Right lobe of liver (tissue), 6 donors: ENCODE measurements at places on chromosomes 13 and 19.

DNA sequence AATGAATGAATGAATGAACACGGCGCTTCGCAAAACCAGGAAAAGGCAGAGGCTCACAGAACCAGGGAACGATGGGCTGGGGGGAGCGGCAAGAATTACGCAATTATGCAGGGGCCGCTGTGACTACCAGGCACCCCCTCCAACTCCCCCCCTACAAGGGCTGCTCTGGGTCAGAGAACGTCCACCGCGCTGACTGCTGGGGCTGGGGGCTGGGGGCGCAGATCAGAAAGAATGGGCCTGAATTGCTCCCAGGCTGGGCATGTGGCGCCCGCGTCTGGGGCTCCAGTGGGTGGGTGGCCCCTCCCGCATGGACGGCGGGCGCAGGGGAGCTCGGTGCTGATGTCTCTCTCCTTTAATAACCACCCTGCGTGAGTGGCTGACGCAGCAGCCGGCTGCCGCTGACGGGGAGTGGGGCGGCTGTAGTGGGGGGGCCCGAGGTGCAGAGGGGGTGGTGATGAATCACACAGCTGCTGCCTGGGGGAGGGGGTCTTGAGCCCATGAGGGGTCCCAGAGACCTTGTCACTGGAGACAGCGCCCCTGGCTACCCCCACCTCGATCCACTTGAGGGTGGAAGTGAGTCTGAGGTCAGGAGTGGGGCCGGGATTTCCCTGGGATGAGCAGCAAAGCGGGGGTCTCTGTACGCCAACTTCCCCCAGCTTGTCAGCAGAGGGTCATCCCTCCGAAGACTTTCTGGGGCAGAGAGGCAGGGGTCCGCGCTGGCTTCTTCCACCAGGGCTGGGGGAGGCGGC, 1.5 kb upstream of the CIRBP start:
- no peak for DNase-seq
- no peak overlapping the region for H3K4me3 ChIP-seq
- H3K27me3 ChIP-seq: no peaks in the 10 kb centered on the region
- H3K36me3 ChIP-seq: peaks cover 3% of the 10 kb centered on the region

- H3K4me3 ChIP-seq: no peak overlapping the region
- H3K27ac ChIP-seq: no peak overlapping the region
- no peaks in the 10 kb centered on the region for H3K4me1 ChIP-seq
- no peaks in the 10 kb centered on the region for H3K27me3 ChIP-seq
- DNase-seq: no peak
Measured at GRCh38 chr13:105412171-105412570, 1123.3 kb downstream of the EFNB2 start.

DNA sequence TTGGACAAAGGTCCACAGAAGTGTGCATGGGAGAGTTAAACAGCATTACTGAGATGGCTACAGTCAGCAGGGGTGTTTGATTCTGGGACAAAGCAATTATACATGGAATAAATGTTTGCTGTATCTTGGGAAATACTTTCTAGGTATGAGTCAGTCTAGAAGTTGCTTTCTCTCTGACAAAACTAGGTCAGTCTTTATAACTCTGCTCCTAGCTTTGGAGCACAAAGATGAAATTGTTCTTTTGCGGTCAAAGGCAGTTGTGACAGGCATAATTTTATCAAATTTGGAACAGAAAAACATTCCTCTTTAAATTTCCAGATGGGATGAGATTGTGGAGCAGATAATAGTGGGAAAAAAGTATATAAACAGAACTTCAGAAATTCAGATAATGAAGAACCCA, 1045.4 kb upstream of the MIR17HG start:
- DNase-seq: no peak
- H3K27me3 ChIP-seq: no peaks in the 10 kb centered on the region
- H3K27ac ChIP-seq: no peak overlapping the region
- H3K36me3 ChIP-seq: no peaks in the 10 kb centered on the region

DNA sequence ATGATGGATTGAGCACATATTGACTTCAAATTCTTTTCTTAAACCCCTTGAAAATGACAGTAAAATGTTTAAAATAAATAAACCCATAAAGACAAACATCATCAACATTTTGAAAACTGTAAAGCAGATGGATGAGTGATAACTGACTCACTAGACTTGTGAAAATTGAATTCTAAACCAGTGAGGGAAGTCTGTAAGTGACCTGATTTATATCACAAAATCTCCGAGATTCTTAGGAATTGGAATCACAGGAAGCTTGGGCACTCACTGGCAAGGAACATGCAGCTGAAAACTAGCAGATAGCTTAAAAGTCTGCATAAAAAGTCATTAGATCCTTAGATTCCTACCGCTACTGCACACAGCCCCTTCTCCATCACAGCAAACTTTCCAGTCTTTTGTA, 51.3 kb upstream of the TSC22D1 start:
- H3K4me3 ChIP-seq: no peak overlapping the region
- no peaks in the 10 kb centered on the region for H3K4me1 ChIP-seq
- H3K36me3 ChIP-seq: no peaks in the 10 kb centered on the region
- no peaks in the 10 kb centered on the region for H3K27me3 ChIP-seq

DNA sequence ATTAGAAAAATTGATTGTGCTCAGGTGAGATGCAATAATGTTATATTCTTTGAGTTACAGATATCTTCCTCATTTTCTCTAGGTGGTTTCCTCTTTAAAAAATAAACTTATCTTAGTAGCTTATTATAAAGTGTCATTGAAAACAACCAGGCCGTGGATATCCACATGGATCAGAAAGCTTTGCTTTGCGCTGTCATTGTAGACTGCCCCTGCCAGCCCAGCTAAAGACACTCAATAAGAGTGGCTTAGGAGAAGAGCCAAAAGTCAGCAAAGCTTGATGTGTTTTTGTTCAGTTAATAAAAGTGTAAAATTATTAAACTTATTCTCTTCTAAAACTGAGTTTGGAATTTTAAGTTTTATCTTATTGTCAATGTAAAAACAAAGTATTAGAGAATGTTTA, 34.4 kb downstream of the TPP2 start:
- no peaks in the 10 kb centered on the region for H3K27me3 ChIP-seq
- H3K4me3 ChIP-seq: no peak overlapping the region
- no peaks in the 10 kb centered on the region for H3K36me3 ChIP-seq
- H3K27ac ChIP-seq: no peak overlapping the region
- peaks cover 11% of the 10 kb centered on the region for H3K4me1 ChIP-seq
